Thyroid gland (tissue), 4 donors: ENCODE measurements at places on chromosomes 16 and 17. TPM values are rescaled to one million over a fixed set of nuclear protein-coding genes. Genes with fewer than 3 reads are reported as not detected.

- H3K4me1 ChIP-seq = no peaks in the 10 kb centered on the region
- no peaks in the 10 kb centered on the region for H3K27me3 ChIP-seq
- DNase-seq = no peak
- no peak overlapping the region for H3K4me3 ChIP-seq
- no peaks in the 10 kb centered on the region for H3K36me3 ChIP-seq
These were observed 34.5 kb downstream of the TOX3 start for GRCh38 chr16:52512297-52512987.

DNA sequence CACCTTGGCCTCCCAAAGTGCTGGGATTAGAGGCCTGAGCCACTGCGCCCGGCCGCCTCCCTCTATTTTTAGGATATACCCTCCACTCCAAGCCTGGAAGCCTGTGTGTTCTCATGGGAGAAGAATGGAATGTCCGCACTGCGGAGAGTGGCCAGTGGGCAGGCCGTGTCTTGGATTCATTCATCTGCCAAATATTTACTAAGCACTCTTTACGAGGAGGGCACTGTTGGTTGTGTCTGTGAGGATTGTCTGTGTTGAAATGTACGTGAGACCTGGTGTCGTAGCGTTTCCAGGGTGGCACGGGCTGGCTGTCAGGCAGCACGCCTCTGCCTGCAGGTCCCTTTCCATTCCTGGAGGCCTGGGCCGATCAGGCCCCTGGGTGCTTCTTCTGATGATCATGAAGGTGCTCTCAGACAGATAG is 19.2 kb downstream of the PGS1 start:
- peaks cover 38% of the 10 kb centered on the region for H3K4me1 ChIP-seq
- DNase-seq = no peak
- no peak overlapping the region for H3K4me3 ChIP-seq

DNA sequence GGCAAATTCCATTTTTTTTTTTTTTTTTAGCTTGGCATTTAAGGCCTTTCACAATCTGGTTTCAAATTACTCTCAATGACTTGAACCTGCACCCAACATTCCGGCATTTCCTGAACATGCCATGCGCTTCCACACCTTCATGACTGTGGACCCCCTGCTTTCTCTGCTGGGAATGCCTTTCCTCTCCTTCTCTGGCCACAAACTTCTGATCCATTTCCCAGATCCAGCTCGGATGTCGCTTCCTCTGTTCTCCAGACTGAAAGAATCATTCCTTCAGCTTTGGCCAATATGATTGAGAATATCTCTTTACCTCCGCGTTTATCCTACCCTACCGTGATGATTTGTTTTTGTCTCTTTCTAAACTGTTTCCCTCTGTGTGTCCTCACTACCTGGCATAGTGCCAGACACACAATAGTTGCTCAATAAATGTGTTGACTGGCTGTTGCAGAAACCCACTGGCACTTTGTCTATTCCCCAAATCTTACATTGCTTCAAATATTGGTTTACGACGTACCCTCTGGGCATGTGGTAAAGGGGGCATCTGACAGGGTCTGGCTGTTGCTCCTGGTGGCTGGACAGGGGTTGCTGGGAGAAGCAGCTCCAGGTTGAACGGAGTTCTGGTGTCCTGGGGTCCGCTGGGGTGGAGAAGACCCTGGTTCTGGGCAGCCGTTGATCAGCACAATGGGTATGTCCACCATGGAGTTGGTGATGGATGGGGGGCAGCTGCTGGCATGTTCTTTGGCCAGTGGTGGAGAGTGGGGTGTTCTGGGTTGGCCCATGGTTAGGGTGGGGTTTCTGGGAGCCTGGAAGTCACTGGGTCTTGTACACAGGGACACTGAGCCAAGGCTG is 14.7 kb downstream of the TNS4 start:
- no peaks in the 10 kb centered on the region for H3K27me3 ChIP-seq
- DNase-seq = no peak
- H3K4me1 ChIP-seq = peaks cover 44% of the 10 kb centered on the region
- no peak overlapping the region for H3K4me3 ChIP-seq
- H3K36me3 ChIP-seq = no peaks in the 10 kb centered on the region

- peak; percentile 65 for DNase-seq
- H3K4me1 ChIP-seq = peaks cover 62% of the 10 kb centered on the region
- no peak overlapping the region for H3K4me3 ChIP-seq
- H3K36me3 ChIP-seq = no peaks in the 10 kb centered on the region
These were observed 35.0 kb downstream of the ZCCHC14 start for GRCh38 chr16:87457709-87458423.

GRCh38 chr17:59777033-59777432 is 69.6 kb downstream of the VMP1 start:
- no peaks in the 10 kb centered on the region for H3K27me3 ChIP-seq
- H3K4me1 ChIP-seq = peaks cover 3% of the 10 kb centered on the region
- no peaks in the 10 kb centered on the region for H3K36me3 ChIP-seq
- H3K4me3 ChIP-seq = no peak overlapping the region
- no peak for DNase-seq

GRCh38 chr17:61302953-61303816 is 96.5 kb upstream of the TBX2 start:
- H3K27ac ChIP-seq = no peak overlapping the region
- no peaks in the 10 kb centered on the region for H3K36me3 ChIP-seq
- no peak for DNase-seq
- H3K27me3 ChIP-seq = no peaks in the 10 kb centered on the region
- no peaks in the 10 kb centered on the region for H3K4me1 ChIP-seq

GRCh38 chr16:4325253-4325758 is 9.4 kb downstream of the GLIS2 start:
- no peak overlapping the region for H3K4me3 ChIP-seq
- H3K36me3 ChIP-seq = no peaks in the 10 kb centered on the region
- peak overlapping the region; percentile 81 for H3K27ac ChIP-seq
- H3K27me3 ChIP-seq = no peaks in the 10 kb centered on the region
- no peak for DNase-seq

GRCh38 chr17:38532451-38532850 is 73.3 kb downstream of the SRCIN1 start:
- H3K36me3 ChIP-seq = no peaks in the 10 kb centered on the region
- no peaks in the 10 kb centered on the region for H3K4me1 ChIP-seq
- H3K27me3 ChIP-seq = no peaks in the 10 kb centered on the region
- no peak overlapping the region for H3K27ac ChIP-seq

DNA sequence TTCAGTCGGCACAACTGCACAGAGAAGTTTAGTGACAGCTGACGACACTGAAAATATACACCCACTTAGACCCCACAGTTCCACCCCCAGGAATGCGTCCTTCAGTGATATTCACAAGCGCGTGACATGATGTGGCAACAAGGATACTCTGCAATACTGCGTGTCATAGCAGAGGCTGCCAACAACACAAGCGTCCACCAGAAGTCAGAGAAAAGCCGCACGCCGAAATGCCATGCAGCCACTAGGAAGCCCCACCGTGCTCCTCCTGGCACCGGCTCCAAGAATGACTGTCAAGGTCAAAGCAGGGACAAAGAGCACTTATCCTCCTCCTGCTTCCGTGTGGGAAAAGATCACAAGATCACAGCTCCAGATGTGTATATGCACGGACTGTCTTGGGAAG is 3.5 kb downstream of the ATP2A3 start:
- peak; percentile 76 for DNase-seq
- H3K4me1 ChIP-seq = peaks cover 4% of the 10 kb centered on the region
- no peak overlapping the region for H3K4me3 ChIP-seq
- peaks cover 3% of the 10 kb centered on the region for H3K27me3 ChIP-seq

- H3K4me1 ChIP-seq = no peaks in the 10 kb centered on the region
- no peak overlapping the region for H3K27ac ChIP-seq
- no peak overlapping the region for H3K4me3 ChIP-seq
- no peaks in the 10 kb centered on the region for H3K36me3 ChIP-seq
- H3K27me3 ChIP-seq = no peaks in the 10 kb centered on the region
These were observed 19.0 kb downstream of the ZFPM1 start for GRCh38 chr16:88472069-88472468.

DNA sequence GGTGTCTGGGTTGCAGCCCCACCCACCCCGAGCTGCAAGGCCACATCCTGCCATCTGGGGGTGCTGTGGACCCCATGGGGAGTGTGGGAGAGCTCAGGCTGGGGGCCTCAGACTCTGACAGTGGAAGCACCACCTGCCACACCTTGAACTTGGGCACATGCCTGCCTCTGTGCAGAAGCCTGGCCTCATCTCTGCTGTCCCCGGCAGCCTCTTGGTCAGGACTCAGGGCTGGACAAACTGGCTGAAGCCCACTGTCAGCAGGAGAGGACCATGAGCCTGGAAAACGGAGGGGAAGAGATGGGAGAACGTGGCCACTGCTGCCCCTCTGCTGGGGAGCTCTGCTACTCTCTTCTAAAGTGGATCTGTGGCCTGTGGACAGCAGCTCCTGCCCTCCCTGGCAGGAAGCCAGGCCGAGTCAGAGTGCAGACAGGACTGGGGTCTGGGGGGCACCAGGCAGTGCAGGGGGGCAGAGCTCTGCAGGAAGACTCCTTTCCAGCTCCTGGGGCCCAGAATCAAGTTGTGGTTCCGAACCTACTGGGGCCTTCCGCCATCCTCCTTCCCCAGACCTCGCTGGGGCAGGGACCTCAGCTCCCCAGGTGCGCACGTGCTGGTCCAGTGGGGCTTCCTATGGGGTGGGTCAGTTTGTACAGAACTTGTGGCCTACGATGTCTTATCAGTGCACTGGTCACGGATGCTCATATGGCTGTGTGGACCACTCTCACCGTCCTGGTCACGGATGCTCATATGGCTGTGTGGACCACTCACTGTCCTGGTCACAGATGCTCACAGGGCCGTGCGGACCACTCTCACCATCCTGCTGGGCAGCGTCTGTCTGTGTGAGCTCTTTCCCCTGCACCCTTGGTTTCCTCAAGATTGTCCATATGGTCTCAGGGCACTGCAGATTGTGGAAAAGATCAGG is 207.7 kb downstream of the LAT start:
- no peaks in the 10 kb centered on the region for H3K36me3 ChIP-seq
- H3K4me3 ChIP-seq = no peak overlapping the region
- H3K27me3 ChIP-seq = no peaks in the 10 kb centered on the region
- H3K4me1 ChIP-seq = no peaks in the 10 kb centered on the region
- no peak overlapping the region for H3K27ac ChIP-seq

DNA sequence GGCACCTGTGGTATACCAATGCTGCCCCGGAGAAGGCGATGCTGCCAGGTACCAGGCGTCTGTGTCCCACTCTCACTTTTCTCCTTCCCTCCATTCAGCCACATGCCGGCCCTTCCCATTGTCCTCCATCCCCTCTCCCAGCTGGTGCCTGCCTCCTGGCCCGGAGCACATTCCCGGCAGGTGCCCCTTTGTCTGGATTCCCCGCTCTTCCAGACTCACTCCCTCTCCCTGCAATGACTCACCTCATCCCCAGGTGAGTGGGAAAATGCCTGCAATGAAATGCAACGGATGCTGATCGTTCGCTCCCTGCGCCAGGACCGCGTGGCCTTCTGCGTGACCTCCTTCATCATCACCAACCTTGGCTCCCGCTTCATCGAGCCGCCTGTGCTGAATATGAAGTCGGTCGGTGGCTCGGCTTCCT is 10.4 kb upstream of the KDM6B start:
- no peak overlapping the region for H3K27ac ChIP-seq
- no peaks in the 10 kb centered on the region for H3K4me1 ChIP-seq
- no peak for DNase-seq
- no peaks in the 10 kb centered on the region for H3K27me3 ChIP-seq
- H3K4me3 ChIP-seq = no peak overlapping the region
- H3K36me3 ChIP-seq = no peaks in the 10 kb centered on the region

- H3K4me3 ChIP-seq = no peak overlapping the region
- no peaks in the 10 kb centered on the region for H3K27me3 ChIP-seq
- no peaks in the 10 kb centered on the region for H3K36me3 ChIP-seq
- no peak for DNase-seq
- H3K4me1 ChIP-seq = peaks cover 95% of the 10 kb centered on the region
These were observed 36.9 kb downstream of the YPEL2 start for GRCh38 chr17:59368218-59368857.

- DNase-seq = no peak
- H3K4me3 ChIP-seq = no peak overlapping the region
- H3K27me3 ChIP-seq = no peaks in the 10 kb centered on the region
- no peaks in the 10 kb centered on the region for H3K4me1 ChIP-seq
- no peaks in the 10 kb centered on the region for H3K36me3 ChIP-seq
- H3K27ac ChIP-seq = no peak overlapping the region
These were observed 34.4 kb downstream of the CDRT15L2 start for GRCh38 chr17:20613905-20614304.

DNA sequence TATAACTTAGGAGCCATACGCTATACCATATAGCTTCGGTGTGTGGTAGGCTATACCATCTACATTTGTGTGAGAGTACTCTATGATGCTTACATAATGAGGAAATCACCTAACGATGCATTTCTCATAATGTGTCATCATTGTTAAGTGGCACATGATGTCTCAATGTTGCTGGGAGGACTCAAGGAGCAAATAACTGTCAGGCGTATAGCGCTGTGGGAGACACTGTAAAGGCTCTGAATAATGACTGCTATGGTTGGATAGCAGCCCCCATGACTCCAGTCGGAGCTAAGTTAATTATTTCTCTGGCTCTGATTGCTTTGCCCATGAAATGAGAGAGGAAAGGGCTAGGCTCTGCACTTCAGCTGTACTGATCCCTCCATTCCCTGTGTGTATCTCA is 197.2 kb downstream of the RGS9 start:
- H3K4me1 ChIP-seq = no peaks in the 10 kb centered on the region
- no peak for DNase-seq
- H3K36me3 ChIP-seq = no peaks in the 10 kb centered on the region
- H3K4me3 ChIP-seq = no peak overlapping the region
- H3K27me3 ChIP-seq = no peaks in the 10 kb centered on the region
- no peak overlapping the region for H3K27ac ChIP-seq

- peaks cover 18% of the 10 kb centered on the region for H3K4me1 ChIP-seq
- H3K27ac ChIP-seq = no peak overlapping the region
These were observed 897 bp downstream of the TP53I13 start for GRCh38 chr17:29569245-29569950.

GRCh38 chr17:65156185-65156834 is 19.1 kb downstream of the RGS9 start:
- H3K27ac ChIP-seq = no peak overlapping the region
- no peak overlapping the region for H3K4me3 ChIP-seq
- H3K36me3 ChIP-seq = no peaks in the 10 kb centered on the region
- no peaks in the 10 kb centered on the region for H3K4me1 ChIP-seq

The TLCD1 gene
- total RNA-seq = 1.6 TPM

The CMTM2 gene
- not detected for total RNA-seq

The CLEC18A gene
- total RNA-seq = 0.67 TPM

The PRR29 gene
- 3.2 TPM for total RNA-seq

The ZNF771 gene
- 29.5 TPM for total RNA-seq

The KRT40 gene
- not detected for total RNA-seq
